ENCODE measurements at places on chromosomes 16 and 17.
A peak's percentile ranks its signal among the peaks of the same experiment; 100 is the strongest.

GRCh38 chr17:46178550-46179214 lies 14.5 kb downstream of the KANSL1 start:
- peak; percentile 62 for DNase-seq

GRCh38 chr17:5120036-5120435 lies 4.2 kb downstream of the USP6 start:
- no peak for DNase-seq

DNA sequence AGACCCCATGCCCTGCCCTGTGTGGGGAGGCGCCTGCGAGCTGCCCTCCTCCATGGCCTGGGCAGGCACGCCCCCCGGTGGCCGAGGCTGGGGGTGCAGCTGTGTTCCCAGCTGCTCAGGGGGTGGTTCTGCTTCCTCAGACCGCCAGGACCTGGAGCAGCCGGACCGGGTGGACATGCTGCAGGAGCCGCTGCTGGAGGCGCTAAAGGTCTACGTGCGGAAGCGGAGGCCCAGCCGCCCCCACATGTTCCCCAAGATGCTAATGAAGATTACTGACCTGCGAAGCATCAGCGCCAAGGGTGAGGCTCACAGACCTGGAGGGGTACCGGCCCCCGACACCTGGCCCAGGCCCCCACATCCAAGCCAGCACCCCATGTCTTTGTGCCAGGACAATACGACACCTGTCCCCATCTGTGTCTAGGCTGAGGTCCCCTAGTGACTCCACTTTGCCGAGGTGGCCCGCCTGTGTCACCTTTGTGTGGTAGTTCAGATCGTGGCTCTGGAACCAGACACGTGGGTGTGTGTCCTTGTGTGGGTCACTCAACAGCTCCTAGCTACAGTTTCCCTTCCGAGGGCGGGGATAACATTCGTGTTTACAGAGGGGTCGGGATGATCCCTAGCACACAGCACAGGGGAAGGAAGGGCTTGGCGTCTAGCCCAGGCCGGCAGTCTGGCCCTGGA lies 9.3 kb downstream of the GJD3 start:
- DNase-seq: peak; percentile 45

DNA sequence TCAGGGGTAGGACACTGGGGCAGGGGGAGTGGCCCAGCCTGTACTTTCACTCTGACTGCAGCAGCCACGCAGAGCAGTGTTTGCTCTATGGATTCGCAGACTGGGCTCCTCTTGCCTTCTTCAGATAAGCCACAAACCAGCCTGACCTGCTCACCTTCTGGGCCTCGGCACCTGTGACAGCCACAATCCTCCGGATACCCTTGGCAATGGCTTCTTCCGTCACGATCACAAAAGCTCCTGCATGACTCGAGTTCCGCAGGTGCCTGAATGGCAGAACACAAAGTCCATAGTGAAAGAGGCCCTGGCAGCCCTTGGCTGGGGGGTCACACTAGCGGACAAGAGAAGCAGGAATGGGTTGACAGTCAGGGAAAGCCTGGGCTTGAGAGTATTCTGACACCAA lies 3.8 kb upstream of the EXOSC6 start:
- no peak for DNase-seq

DNA sequence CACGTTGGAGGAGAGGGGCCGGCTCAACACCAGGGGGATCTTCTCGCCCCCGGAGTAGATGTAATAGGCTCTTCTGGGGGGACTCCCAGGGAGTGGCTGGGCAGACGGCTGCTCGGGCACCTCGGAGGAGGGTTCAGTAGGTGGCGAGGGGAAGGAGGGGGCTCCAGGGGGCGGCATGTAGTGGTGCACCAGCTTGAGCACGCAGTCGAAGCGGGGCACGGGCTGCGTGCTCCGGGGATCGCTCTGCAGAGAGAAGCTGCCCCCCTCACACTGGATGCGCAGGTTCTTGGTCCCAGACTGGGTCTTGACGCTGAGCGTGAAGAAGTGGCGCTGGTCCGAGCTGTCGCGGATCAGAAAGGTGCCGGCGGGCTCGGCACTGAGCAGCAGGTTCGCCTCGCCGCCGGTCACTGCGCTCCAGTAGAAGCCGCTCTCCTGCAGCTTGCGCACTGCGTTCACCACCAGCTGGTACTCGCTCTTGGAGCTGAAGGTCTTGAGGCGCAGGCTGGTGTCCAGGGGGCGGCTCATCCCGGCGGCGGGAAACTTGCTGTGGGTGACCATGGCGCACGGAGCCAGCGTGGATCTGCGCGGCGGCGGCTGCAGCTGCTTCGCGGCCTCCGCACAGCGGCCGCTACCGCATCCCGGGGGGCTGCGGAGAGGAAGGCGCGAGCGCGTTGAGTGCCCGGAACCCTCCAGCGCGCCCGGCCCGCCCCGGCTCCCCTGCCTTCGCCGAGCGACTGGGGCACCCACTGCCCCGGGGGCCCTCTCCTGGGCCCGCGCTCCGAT lies 1.1 kb downstream of the SOCS3 start:
- DNase-seq: no peak

GRCh38 chr16:31452631-31453106 lies 6.6 kb upstream of the ARMC5 start:
- peak; percentile 90 for DNase-seq

- no peak for DNase-seq
Measured at GRCh38 chr17:65154770-65155589, 17.8 kb downstream of the RGS9 start.

GRCh38 chr17:77404812-77405581 lies 264.2 kb downstream of the SEC14L1 start:
- DNase-seq: peak; percentile 82

DNA sequence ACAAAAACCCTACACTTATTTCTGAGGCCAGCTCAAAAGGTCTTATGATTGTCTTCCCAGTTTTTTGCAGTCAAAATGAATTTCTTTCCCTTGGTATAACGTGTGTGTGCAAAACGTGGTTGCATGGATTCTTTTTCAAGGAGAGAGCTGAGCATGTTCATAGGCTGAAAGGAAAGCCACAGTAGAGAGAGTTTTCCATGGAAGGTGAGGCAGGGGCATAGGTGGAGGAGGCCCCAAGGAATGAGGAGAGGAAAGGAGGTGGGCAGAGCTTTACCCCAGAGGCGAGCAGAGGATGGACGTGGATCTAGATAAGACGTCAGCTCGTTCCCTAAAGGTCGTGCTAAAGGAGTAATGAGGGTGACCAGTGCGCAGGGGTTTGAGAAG lies 22.8 kb downstream of the TRPV2 start:
- DNase-seq: no peak

- no peak for DNase-seq
Measured at GRCh38 chr16:68274441-68274840, 10.1 kb downstream of the SLC7A6 start.

DNA sequence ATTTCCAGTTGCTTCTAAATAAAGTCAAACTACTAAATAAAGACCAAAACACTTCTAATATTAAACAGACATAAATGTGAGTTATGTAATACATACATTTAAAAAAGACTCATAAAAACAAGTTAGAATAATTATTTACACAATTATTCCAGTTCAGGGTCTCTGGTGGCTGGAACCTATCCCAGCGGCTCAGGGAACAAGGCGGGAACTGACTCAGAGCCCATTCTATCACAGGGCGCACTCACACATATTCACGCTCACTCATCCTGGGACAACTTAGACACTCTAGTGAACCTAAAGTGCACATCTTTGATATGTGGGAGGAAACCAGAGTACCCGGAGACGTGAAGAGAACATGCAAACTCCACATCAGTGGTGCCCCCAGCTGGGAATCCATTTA lies 25.0 kb downstream of the PLXDC1 start:
- no peak for DNase-seq

DNA sequence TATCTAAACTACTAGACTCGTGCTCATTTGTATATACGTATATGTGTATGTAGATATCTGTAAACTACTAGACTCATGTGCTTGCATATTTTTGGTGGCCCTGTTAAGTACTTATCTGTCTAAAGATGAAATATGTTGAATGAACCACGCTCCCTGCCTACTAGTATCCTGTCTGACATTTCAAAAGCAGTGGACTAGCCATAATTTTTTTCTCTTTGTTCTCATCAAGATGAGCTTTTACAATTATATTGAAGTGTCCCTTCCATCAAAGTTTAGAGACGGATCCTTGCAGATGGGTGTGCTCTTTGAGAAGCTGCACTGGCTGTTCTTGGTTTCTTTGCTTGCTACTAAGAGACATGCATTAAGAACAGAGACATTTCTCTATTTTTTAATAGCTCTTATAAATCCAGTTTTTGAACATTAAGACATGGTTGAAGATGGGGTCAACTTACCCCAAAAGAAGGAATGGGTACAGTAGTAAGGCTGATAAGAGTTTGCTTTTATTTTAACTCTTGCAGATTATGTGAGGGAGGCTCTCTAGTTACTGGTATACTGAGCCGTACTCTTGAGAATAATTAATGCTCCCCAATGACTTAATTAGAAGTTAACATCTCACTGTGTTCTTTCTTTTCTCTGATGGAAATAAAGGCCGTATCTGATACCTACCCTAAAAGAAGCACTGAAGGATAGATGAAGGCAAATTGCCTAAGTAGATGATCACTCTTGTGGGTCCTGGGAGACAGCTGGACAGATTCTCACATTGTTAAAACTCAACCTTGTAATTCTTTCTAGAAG lies 3.4 kb downstream of the CNTNAP4 start:
- no peak for DNase-seq

GRCh38 chr16:81371106-81371505 lies 56.3 kb downstream of the GAN start:
- DNase-seq: no peak
